ENCODE measurements at places on chromosomes 1 and 21.

- DNase-seq: no peak
Measured at GRCh38 chr1:208997726-208998312, 585.7 kb upstream of the CAMK1G start.

GRCh38 chr1:151504759-151505158 lies 6.4 kb upstream of the CGN start:
- DNase-seq: no peak

- DNase-seq: no peak
Measured at GRCh38 chr1:203706444-203706843, 58.5 kb upstream of the LAX1 start.

DNA sequence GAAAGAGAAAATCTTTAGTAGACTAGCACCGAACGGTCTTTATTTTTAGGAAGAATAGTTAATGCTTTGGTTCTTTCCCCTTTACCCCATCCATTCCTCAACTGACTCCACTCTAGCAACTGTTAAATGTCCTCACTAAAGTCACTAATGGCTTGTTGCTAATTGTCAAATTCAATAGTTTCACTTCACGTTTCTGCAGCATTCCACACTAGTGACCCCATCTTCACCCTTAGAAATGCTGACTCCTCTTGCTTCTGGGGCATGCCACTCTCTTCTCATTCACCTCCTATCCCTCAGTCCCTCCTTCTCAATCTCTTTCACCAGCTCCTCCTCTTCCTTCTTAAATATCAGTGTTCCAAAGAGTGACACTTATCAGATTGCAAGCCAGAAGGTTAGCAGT lies 19.4 kb upstream of the CADM3 start:
- no peak for DNase-seq

DNA sequence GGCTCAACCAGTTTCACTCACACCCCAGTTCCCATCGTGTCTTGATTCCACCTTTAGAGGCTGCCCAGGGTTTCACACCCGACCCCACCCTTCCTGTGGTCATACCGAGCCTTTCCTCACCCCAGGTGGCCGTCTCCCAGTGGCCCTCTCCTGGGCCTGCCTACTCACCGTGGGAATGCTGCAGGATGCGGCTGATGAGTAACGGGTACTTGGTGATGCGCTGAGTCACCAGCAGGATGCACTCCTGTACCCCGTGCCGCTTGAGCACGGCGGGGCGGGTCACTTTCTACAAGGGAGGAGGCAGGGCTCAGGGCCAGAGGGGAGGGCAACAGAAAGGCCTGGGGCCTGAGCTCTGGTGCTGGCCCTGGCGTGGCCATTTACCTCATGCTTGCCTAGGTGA lies 16.4 kb downstream of the ARHGEF2 start:
- peak; percentile 81 for DNase-seq

DNA sequence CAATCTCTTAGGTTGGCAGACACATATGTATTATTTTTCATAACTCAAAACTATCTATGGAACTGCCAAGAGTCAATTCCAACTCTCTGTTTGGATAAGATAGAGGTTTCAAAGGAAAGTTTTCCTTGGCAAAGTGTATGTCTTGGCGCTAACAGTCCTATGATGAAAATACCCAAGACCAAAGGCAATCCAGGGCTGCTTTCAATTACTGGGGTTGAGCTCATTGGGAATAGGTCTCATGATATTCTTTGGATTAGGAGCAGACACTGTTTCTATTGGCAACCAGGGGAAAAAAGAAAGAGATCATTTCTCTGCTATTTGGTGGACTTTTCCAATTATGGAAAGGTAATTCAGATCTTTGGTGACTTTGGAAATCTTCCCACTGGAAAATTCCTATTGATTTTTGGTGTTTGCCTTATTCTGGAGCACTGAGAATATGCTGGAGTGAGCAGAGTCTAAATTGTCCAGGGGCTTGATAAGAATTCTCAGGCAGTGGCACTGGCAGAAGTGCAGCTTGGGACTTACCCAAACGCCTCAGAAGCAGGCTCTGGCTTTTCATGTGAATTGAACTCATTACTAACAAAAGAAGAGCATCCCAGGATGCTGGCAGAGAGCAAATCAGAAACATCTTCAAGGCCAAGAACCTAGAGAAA lies 20.4 kb upstream of the PLXNA2 start:
- DNase-seq: no peak

GRCh38 chr1:31764312-31765040 lies at the start of gene ADGRB2:
TSS of gene ADGRB2 (minus strand) at chr1:31764340. CDS start at chr1:31757221, 7,119 bp downstream.
- no peak for DNase-seq

GRCh38 chr1:6923416-6923815 lies 138.2 kb downstream of the CAMTA1 start:
- no peak for DNase-seq

DNA sequence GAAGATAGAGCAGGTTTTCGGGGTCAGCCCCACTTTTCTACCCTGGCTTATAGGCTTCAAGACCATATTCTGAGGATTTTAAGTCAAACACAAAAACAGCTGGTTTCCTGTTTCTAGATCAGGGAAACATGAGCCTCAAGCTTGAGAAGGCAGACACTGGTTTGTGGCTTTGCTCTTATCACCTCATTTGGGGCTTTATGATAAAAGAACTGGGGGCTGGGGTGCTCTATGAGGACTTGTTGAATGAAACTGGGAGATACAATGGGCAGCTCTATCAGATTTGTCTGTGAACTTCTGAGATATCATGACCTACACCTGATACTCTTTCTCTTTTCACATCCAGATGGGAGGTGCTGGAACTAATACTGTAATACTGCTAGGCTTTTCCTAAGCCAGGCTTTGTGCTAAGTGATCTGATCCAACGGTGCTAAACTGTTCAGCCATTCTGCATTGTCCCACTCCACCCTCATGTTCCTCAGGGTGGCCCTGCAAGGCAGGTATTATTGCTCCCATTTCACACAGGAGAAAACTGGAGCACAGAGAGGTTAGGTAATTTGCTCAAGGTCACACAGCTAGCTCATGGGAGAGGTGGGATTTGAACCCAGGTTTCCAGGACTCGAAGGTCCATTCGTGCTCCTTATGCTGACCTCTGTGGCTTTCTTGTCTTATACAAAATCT lies 6.6 kb downstream of the AJAP1 start:
- no peak for DNase-seq

DNA sequence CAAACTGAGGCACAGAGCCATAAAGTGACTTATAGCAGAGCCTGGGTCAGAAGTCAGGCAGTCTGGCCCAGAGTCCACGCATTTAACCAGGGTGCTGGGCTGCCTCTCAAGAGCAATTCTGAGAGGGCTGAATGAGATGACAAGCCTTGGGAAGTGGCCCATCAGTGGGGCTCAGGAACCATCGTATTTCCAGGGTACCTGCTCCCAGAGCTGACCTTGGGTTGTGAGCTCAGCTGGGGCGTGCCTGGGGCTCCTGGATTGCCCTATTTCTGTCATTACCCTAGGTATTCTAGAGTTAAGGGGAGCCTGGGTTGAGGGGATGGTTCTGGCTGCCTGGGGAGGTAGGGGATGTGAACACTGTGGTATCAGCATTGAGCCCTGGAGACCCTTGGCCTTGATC lies 49.4 kb downstream of the LGR6 start:
- DNase-seq: no peak

DNA sequence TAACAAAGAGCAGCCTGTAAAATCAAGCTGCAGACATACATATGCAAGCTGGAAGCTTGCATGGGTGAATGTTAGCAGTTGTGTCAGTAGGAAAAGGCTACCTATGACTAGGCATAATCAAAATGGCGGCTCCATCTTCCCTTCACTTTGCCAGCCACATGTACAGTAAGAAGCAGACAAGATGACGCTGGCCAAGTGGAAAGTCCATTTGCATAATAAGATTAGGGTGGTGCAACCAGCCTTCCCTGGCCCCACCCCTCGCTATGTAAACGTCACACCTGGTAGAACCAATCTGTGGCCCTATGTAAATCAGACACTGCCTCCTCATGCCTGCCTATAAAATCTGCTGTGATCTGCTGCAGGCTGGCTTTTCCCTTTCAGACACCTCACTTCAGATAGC lies 171.9 kb upstream of the USP25 start:
- DNase-seq: no peak

- no peak for DNase-seq
Measured at GRCh38 chr21:46130831-46131587, 24.4 kb downstream of the FTCD start.

- DNase-seq: peak; percentile 4
Measured at GRCh38 chr1:111030590-111030989, 66.9 kb upstream of the LRIF1 start.

DNA sequence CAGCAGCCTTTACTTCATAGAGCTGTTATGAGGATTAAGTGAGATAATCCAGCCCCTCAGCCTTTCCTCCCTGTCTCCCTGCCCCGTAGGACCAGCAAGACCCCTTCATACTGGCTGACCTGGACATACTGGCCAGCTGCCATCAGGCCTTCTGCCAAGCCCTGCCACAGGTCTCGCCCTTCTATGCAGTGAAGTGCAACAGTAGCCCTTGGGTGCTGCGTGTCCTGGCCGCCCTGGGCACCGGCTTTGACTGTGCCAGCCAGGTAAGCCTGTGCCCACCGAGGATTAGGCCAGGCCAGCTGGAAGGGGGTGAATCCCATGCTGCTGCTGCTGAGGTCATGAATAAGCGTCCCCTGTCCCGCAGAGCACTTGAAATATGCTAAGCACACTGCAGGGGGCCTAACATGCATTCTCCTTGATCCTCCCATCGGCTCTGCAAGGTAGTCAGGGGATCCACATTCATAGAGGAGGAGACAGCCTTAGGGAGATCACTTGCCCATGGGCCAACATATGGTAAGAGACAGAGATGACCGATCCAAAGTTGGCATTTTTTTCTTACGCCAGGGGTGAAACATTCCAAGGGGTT lies 73.3 kb upstream of the TINAGL1 start:
- DNase-seq: no peak

DNA sequence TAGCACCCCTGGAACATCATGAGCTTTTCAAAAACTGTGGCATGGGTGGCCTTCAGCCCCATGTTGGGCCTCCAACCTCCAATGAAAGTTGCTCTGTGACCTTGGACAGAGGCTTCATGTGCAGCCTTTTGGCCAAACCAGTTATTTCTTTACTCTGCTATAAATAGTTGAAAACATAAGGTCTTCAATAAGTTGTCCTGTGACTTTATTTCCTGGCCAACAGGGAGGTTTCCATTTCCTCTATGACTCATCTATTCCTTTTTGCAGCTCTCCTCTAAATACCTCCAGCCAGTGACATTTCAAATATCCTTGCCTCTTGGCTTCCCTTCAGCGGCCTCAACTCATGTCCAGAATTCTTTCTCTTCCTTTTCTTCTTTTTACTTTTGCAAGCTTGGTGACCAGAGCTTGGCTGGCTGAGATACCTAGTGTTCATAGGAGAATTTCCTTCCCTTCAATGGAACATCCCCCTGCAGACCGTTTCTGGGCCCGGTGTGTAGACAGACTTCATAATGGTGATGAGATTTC lies 22.7 kb upstream of the TRIM67 start:
- peak; percentile 83 for DNase-seq

- DNase-seq: no peak
Measured at GRCh38 chr1:115098979-115099692, 9.8 kb upstream of the TSPAN2 start.

- DNase-seq: no peak
Measured at GRCh38 chr1:63611231-63611630, 18.0 kb downstream of the PGM1 start.

DNA sequence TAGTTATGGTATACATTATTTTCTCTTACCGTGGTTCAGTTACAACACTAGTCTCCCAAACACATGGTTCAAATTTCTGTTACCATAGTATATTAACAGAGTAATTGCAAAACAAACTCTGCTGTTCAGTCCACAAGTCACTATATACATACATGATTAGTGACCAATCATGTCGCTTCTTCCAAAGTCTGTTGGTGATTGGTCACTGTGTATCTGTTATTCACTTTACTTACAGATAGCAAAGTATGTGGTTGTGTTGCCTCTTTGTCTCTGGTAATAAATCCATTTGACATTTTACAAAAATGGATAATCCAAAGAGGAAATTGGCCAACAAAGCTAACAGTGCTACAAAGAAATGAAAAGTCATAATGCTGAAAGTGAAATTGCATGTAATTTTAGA lies 107.2 kb downstream of the RABGAP1L start:
- no peak for DNase-seq

- DNase-seq: no peak
Measured at GRCh38 chr1:82030830-82031229, 230.1 kb downstream of the ADGRL2 start.

- no peak for DNase-seq
Measured at GRCh38 chr1:235865565-235866204, 1.0 kb downstream of the LYST start.

DNA sequence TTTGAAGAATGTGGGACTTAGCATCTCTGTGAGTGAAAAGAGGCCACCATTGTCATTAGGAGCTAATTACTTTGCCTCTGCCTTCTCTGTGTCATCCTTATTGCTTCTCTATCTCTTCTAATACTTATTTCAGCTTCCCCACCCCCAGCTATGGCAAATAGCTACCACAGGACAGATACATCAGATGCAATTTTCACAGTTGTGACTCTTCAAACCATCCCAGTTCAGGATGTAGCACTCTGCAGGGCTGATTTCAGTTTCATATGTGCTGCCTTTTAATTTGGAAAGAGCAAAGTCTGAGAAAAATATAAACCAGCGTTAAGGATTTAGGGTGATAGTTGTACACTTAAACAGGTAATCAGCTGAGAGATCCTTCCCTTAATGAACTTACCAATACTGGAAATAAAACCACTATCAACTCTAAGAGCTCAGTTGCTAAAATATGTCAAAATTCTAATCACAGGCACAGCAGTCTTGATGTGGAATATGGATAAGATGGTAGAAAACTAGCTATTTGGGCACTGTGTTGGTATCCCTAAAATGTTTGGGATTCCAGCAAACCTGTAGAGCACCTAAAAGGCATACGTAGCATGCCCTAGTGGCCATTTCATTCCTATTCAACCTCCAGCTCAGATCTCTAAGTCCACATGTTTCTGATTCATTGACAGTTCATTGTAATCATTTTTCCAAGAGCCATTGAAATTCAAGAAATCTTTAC lies 148.4 kb downstream of the SYT2 start:
- DNase-seq: no peak

DNA sequence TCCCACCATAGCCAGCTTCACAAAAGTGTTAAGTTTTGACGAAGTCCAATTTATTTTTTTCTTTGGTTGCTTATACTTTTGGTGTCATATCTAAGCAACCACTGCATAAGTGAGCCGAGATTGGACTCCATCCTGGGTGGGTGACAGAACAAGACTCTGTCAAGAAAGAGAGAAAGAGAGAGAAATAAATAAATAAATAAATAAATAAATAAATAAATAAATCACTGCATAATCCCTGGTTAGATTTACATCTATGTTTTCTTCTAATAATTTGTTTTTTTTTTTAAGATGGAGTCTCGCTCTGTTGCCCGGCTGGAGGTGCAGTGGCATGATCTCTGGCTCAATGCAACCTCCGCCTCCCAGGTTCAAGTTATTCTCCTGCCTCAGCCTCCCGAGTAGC lies 18.3 kb upstream of the ZFYVE9 start:
- no peak for DNase-seq

GRCh38 chr1:178086766-178087165 lies 7.1 kb upstream of the RASAL2 start:
- no peak for DNase-seq

GRCh38 chr1:198778049-198778448 lies 139.2 kb downstream of the PTPRC start:
- DNase-seq: peak; percentile 36

All from astrocyte of the cerebellum (primary cell).